Endothelial cell (in vitro differentiated cells): ENCODE measurements at places on chromosomes 2 and 18. TPM values are rescaled to one million over a fixed set of nuclear protein-coding genes. Genes with fewer than 3 reads are reported as not detected.

The ALPG gene
- not detected for total RNA-seq

The SPATA3 gene
- total RNA-seq: not detected

The TBR1 gene
- 0.08 TPM for total RNA-seq

The MCEE gene
- 4.6 TPM for total RNA-seq

The LMAN2L gene
- 19.4 TPM for total RNA-seq

The IL1R2 gene
- total RNA-seq: not detected

DNA sequence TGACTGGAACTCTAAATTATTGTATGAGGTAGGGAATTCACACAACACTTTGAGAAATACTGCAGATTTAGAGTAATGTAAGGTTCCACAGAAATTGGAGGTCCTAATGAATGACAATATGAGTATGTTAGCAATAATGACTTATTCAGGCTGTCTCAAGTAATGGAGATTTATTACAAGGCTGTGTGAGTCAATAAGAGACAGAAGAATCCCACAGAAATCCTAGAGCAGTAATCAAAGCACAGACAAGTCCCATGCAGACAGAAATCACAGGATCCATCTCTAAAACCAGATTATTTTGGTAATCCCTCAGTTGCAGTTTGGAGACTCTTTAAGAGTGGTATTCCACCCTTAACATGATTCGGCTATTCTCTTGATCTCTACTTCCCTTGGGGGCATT is 83.6 kb downstream of the FAM161A start:
- no peaks in the 10 kb centered on the region for H3K4me1 ChIP-seq
- H3K36me3 ChIP-seq: peaks cover 3% of the 10 kb centered on the region
- peaks cover 3% of the 10 kb centered on the region for H3K27me3 ChIP-seq
- no peak overlapping the region for H3K27ac ChIP-seq
- DNase-seq: no peak

GRCh38 chr2:127153691-127154158 is 46.8 kb upstream of the BIN1 start:
- H3K4me3 ChIP-seq: no peak overlapping the region
- no peak overlapping the region for H3K27ac ChIP-seq
- no peaks in the 10 kb centered on the region for H3K27me3 ChIP-seq
- H3K4me1 ChIP-seq: peaks cover 4% of the 10 kb centered on the region

DNA sequence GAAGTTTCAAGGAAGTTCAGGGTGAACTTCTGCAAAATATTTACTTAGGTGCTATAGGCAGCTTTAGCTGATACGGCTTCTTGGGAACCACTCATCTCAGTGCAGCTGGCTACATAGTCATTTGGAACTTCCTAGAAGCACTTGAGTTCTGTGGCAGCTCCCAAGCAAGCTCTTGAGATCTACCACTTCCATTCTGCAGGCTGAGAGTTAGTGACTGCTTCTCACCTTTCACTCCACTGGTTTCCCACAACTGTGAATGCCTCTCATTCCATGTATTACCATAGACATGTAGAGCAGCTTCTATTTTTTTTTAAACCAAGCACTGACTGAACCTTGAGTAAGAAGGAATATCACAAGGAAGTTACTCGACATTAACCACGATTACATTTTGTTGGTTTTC is 994.1 kb upstream of the ACVR2A start:
- H3K4me1 ChIP-seq: peaks cover 3% of the 10 kb centered on the region
- no peak overlapping the region for H3K4me3 ChIP-seq
- no peak for DNase-seq
- no peaks in the 10 kb centered on the region for H3K27me3 ChIP-seq

DNA sequence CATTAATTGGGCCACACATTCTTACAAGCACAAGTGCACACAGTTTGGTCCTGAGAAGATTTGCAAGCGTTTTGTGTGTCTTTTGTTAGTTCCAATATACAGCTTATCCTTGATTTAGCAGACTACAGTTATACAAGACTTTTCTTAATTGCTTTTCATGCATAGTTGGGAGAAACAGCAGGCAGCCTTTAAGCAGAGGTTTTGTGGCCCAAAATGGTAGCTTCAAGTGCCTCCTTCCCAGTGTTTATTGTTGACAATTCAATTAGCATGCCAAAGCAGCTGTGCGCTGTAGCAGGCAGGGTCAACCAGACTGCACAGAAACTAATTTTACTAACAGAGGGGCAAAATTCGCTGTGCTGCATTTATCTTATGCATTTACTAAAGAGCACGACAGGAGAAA is 47.5 kb downstream of the FRZB start:
- DNase-seq: no peak
- no peak overlapping the region for H3K4me3 ChIP-seq
- H3K4me1 ChIP-seq: peaks cover 5% of the 10 kb centered on the region
- H3K27me3 ChIP-seq: no peaks in the 10 kb centered on the region

DNA sequence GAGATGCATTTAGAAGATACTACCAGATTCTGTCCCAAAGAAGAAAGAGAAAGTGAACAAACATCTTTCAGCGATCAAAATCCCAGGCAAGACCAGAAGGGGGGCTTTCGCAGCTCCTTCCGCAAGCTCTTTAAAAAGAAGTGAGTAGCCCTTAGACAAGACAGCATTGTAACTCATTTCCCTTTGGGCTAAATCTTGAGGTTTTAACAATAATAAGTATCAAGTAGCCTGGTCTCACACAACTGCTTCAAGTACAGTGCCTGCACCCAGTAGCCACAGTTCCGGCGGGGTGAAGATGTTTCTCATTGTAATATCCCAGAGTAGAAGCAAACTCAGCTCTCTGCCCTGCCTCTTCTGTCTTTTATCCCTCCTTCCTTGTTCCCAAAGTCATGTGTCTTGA is 76.3 kb downstream of the ARHGEF33 start:
- H3K27ac ChIP-seq: no peak overlapping the region
- DNase-seq: no peak
- H3K4me3 ChIP-seq: no peak overlapping the region

GRCh38 chr2:17615728-17616351 is 75.3 kb downstream of the VSNL1 start:
- peaks cover 4% of the 10 kb centered on the region for H3K36me3 ChIP-seq
- no peak overlapping the region for H3K27ac ChIP-seq
- peaks cover 6% of the 10 kb centered on the region for H3K27me3 ChIP-seq
- no peak overlapping the region for H3K4me3 ChIP-seq
- DNase-seq: no peak
